ENCODE measurements at places on chromosomes 1 and 21. TPM values are rescaled to one million over a fixed set of nuclear protein-coding genes. Genes with fewer than 3 reads are reported as not detected.

RBP7 gene
- total RNA-seq, result 13.4 TPM

TMCC2 gene
- 1.00 TPM for total RNA-seq

PPIAL4G gene
- total RNA-seq, result not detected

OR2L2 gene
- not detected for total RNA-seq

SLC25A24 gene
- 15.7 TPM for total RNA-seq

All from esophagus mucosa (tissue), 1 donor.